ENCODE measurements at places on chromosomes 5 and 9. TPM values are rescaled to one million over a fixed set of nuclear protein-coding genes. Genes with fewer than 3 reads are reported as not detected.

- DNase-seq: no peak
- no peaks in the 10 kb centered on the region for H3K27me3 ChIP-seq
- no peak overlapping the region for H3K27ac ChIP-seq
- no peak overlapping the region for H3K4me3 ChIP-seq
- no peaks in the 10 kb centered on the region for H3K4me1 ChIP-seq
Measured at GRCh38 chr5:116420540-116420939, 154.1 kb downstream of the SEMA6A start.

- H3K4me1 ChIP-seq: peaks cover 5% of the 10 kb centered on the region
- H3K27me3 ChIP-seq: peaks cover 32% of the 10 kb centered on the region
- no peaks in the 10 kb centered on the region for H3K36me3 ChIP-seq
- H3K27ac ChIP-seq: no peak overlapping the region
- no peak for DNase-seq
Measured at GRCh38 chr5:175456105-175456742, 12.2 kb upstream of the DRD1 start.

- H3K27ac ChIP-seq: no peak overlapping the region
- peaks cover 25% of the 10 kb centered on the region for H3K27me3 ChIP-seq
- no peak overlapping the region for H3K4me3 ChIP-seq
Measured at GRCh38 chr9:126226991-126227936, 99.4 kb upstream of the MVB12B start.

DNA sequence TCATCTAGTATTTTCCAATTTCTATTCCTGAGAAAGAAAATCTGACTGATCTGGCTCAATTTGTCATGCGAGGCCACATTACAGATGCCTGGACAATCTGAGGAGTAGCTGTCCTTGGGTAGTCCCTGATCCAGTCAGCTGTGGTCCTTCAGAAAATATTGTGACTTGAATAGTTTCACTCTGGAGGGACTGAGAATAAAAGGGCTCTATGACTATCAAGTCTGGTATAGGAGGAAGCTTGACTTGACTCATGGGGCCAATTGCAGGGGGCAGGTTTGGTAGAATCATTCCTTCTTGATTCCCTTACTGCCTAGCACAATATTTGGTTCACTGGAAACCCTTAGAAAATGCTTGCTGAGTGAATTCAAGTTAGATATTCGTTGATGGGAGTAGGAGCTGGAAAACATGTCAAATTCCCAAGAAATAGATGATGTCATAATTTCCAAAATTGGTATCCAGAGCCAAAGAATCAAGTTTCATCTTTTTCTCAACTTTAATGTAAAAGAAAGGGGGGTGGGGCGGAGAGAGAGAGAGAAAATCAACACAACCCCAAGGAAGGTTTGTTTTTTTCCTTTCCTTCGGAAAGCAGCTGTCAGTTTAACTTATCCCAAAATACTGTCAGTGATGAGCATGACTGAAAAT is 32.4 kb upstream of the STX17 start:
- H3K27ac ChIP-seq: no peak overlapping the region
- peaks cover 10% of the 10 kb centered on the region for H3K27me3 ChIP-seq
- peaks cover 4% of the 10 kb centered on the region for H3K4me1 ChIP-seq
- no peak overlapping the region for H3K4me3 ChIP-seq
- peaks cover 4% of the 10 kb centered on the region for H3K36me3 ChIP-seq

GRCh38 chr9:123741214-123741613 is 188.7 kb downstream of the DENND1A start:
- H3K27me3 ChIP-seq: no peaks in the 10 kb centered on the region
- H3K27ac ChIP-seq: no peak overlapping the region
- H3K4me3 ChIP-seq: no peak overlapping the region

DNA sequence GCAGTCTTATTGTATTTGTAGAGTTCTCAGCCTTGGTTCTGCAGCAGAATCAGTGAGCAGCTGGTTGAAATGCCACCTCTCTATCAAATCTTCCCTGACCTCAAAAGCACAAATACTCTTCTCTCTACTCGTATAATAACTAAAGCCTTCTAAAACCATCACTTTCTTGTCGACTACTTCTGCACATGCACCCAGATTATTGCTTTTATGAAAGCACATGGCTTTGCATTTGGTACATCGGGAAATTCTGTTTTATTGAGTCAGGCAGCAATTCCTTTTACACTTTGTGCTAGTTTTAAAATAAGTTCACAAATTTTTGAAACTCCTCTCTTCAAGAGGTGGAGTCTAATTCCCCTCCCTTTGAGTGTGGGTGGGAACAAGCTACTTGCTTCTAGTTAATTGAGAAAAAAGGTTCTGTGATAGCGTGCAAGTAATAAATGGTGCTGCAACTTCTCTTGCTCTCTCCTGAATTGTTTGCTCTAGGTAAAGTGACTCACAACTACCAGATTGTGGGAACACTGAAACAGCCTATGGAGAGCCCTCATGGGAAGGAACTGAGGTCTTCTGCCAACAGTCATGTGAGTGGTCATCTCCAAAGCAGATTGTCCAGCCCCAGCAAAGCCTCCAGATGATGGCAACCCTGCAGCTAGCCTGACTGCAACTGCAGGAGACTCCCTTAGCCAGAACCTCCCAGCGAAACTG is 66.0 kb upstream of the TAF1L start:
- H3K4me1 ChIP-seq: no peaks in the 10 kb centered on the region
- no peak for DNase-seq
- no peak overlapping the region for H3K27ac ChIP-seq
- H3K36me3 ChIP-seq: no peaks in the 10 kb centered on the region
- no peak overlapping the region for H3K4me3 ChIP-seq
- peaks cover 2% of the 10 kb centered on the region for H3K27me3 ChIP-seq

GRCh38 chr9:113574441-113575262 is 111.1 kb downstream of the RGS3 start:
- no peak overlapping the region for H3K4me3 ChIP-seq
- no peaks in the 10 kb centered on the region for H3K36me3 ChIP-seq
- H3K27ac ChIP-seq: peak overlapping the region; percentile 3
- H3K4me1 ChIP-seq: peaks cover 44% of the 10 kb centered on the region
- no peak for DNase-seq
- H3K27me3 ChIP-seq: no peaks in the 10 kb centered on the region

GRCh38 chr5:126052120-126052519 is 371.1 kb upstream of the GRAMD2B start:
- no peak overlapping the region for H3K27ac ChIP-seq
- no peaks in the 10 kb centered on the region for H3K4me1 ChIP-seq
- DNase-seq: no peak
- H3K4me3 ChIP-seq: no peak overlapping the region
- H3K36me3 ChIP-seq: no peaks in the 10 kb centered on the region

- H3K4me1 ChIP-seq: peaks cover 2% of the 10 kb centered on the region
- no peaks in the 10 kb centered on the region for H3K36me3 ChIP-seq
- peaks cover 7% of the 10 kb centered on the region for H3K27me3 ChIP-seq
- no peak overlapping the region for H3K4me3 ChIP-seq
Measured at GRCh38 chr9:87519461-87519860, 21.8 kb downstream of the DAPK1 start.

- no peak overlapping the region for H3K4me3 ChIP-seq
- no peaks in the 10 kb centered on the region for H3K36me3 ChIP-seq
- H3K27ac ChIP-seq: no peak overlapping the region
- DNase-seq: no peak
- H3K4me1 ChIP-seq: no peaks in the 10 kb centered on the region
Measured at GRCh38 chr5:135950611-135951010, 4.2 kb downstream of the LECT2 start.

- H3K27me3 ChIP-seq: no peaks in the 10 kb centered on the region
- no peak for DNase-seq
- peak overlapping the region; percentile 95 for H3K27ac ChIP-seq
- peaks cover 43% of the 10 kb centered on the region for H3K4me1 ChIP-seq
Measured at GRCh38 chr5:115262011-115262320, 711 bp downstream of the PGGT1B start.

GRCh38 chr9:21906881-21907280 is 87.3 kb downstream of the CDKN2A start:
- H3K4me3 ChIP-seq: no peak overlapping the region
- H3K27ac ChIP-seq: no peak overlapping the region
- H3K36me3 ChIP-seq: peaks cover 12% of the 10 kb centered on the region
- no peaks in the 10 kb centered on the region for H3K27me3 ChIP-seq

The BARHL1 gene
- not detected for total RNA-seq

The CTSV gene
- 0.79 TPM for total RNA-seq

The PCDHA13 gene
- total RNA-seq: not detected

The SPACA9 gene
- 3.5 TPM for total RNA-seq

The SNCAIP gene
- not detected for total RNA-seq

The HCN1 gene
- not detected for total RNA-seq
